Astrocyte (in vitro differentiated cells and primary cell): ENCODE measurements at places on chromosomes 4 and X. TPM values are rescaled to one million over a fixed set of nuclear protein-coding genes. Genes with fewer than 3 reads are reported as not detected.

DNA sequence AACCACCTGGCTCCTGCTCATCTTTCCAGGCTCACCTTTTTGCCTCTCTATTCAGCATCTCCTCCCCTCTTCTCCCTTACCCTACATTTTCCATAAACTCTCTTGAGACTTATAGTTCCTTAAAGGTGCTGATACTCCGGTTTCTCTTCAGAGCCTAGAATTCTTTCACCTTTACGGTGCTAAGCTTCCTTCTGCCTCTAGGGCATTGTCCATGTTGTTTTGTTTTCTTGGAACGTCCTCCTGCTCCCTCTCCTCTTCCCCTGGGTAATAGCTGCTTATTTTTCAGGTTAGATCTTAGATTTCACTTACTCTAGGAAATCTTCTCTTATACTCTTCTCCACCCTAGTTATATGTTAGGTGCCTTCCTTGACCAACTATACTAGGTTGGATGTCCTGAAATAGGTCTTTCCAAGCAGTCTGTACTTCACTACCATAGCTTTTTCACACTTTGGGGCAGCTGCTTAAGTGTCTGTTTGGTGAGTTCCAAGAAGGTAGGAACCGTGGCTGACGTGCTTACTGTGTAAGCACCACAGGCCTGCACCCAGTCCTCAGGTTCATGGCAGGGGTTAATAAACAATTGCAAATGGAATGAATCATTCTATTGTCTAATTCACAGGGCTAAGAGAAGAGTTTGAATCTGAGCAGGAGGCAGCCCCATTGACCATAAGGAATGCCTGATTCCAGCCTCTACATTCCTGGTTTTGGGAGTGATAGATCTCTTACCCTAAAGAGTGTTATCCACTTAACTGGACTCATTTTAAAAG is 227.5 kb downstream of the MGST2 start:
- DNase-seq, result peak; percentile 74

DNA sequence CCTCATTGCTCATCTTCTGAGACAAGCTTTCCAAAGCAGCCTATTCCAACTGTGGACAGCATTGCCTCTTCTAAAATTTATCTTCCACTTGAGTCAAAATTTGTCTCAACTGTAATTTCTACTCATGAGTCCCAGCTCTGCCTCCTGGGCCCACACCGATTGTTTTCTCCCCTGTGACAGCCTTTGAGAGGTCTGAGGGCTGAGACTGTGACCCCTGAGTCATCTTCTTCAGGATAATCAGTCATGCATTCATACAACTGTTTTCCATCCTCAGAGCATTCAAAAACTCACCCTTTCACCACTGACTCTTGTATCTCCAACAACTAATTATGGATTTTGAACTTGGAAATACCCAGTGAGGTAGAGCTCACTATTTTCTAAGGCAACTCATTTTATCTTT is 228.1 kb downstream of the EDA2R start:
- no peak for DNase-seq

DNA sequence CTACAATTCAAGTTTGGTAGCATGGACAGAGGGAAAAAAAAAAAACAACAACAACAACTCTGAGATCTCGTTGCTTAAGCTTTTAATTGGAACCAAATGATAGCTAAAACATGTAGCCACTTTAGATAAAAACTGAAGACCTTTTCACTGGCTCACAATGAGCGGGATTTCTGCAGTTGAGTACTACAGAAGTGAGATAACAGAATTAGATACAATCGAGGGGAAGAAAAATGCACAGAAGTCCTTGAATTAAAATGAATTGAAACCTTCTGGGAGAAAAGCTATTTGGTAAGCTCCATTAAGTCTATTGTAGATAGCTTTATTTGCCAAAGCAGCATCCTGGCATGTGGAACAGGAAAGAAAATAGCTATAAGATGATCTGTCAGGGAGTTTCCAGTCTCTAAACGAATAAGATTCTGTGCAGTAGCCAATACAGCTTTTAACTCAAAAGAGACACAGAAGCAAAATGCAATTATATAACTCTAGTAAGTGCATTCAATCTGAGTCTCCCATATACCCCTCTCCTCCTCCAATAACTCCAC is 248.5 kb downstream of the ENOX2 start:
- DNase-seq, result peak; percentile 18

DNA sequence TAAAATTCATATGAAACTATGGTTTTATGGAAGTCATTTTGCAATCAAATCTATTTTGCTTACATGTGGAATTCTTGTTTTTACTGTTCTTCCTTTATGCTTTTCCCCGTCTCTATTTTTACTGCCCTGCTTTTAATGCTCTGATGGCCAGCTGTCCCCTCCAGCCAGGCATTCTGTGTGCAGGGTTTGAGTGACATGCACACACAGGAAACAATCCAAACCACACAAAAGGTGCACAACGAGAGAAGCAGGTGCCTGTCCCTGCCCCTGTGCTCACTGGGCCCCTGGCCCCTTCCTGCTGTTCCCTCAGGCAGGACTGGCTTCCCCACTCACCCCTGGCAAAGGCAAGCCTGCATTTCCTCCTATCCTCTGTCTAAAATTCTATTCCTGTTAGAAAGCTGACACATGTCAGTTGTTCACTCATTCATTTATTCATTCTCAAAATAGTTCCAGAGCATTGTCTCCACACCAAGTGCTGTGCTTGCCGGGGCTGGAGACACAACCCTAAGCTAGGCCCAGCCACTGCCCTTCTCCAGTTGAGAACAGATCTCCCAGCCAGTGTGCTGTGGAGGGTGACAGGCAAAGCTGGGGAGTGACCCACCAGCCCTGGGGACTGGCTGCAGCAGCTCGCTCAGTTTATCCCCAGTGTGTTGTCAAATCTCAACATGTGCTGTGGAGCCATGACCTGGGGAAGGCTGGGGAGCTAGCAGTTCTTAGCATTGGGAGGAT is 346.3 kb downstream of the FBXW7 start:
- DNase-seq, result no peak

The SAGE1 gene
- total RNA-seq, result not detected in 2 replicates

The XAGE2 gene
- not detected in 2 replicates for total RNA-seq

The CHIC2 gene
- 38.2 and 40.6 TPM in 2 replicates for total RNA-seq
